Stimulated activated CD8-positive, alpha-beta memory T cell treated with anti-CD3 and anti-CD28 coated beads, Interleukin-4, amount 100 ng/mL, for 48 hours (primary cell): ENCODE measurements at places on chromosomes 4 and X.

GRCh38 chrX:11311706-11312105 is 18.5 kb downstream of the AMELX start:
- DNase-seq: no peak

GRCh38 chr4:20299515-20299914 is 47.8 kb downstream of the SLIT2 start:
- DNase-seq: no peak

DNA sequence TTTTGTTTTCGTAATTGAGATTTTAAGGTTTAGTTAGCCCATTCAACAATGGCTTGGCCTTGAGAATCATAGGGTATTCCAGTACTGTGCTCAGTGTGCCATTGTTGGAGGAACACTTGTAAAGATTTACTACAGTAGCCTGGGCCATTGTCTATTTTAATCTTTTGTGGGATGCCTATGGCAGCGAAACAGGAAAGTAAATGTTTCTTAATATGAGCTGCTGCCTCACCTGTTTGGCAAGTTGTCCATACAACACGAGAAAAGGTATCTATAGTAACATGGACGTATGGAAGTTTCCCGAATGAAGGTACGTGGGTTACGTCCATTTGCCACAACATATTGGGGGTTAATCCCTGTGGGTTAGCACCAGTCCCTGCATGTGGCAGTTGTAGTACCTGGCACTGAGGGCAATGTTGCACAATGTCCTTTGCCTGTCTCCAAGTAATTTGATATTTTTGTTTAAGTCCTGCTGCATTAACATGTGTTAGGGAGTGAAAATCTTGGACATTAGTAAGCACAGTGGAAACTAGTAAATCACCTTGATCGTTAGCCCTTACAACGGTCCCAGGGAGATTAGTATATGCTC is 38.6 kb upstream of the AADAT start:
- DNase-seq: no peak

- DNase-seq: no peak
Measured at GRCh38 chr4:183286590-183287308, 33.3 kb downstream of the CLDN22 start.

DNA sequence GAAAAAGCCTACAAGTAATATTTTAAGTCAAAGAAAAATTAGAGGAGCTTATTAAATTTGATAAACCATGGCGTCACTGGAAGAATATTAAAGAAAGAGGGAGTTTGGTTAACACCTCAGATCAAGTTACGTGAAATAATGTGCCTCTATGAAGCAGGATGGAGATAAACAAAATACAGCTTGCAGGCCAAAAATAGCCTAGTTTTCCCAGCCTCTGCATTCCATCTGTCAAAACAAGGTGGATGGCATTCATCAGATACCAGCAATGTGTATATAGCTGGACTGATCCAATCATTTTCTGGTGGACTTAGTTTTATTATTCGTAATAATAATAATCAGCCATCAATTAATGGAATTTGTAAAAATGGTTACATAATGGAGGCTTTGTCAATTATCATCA is 230.7 kb downstream of the NR3C2 start:
- no peak for DNase-seq

DNA sequence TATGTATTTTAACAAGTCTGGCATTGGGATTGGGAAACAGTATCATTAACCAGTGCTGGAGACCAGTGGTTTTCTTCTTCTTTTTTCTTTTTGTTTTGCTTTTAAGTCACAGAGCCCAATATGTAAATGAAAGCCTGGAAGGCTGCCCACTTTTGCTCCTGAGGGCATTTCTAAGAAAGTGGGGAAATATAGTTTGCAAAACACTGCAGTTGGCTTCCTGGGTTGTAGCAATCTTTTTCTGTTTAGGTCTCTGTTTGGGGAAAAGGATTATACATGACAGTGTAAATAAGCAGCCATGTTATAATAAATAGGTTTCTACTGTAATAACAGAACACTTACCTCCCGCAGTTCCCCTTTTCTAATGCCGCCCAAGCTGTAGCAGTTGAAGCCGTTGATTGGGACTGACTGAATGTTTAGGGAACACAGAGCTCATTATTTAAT is 105.5 kb downstream of the TMEM164 start:
- DNase-seq: no peak

GRCh38 chr4:123599061-123599919 is 202.7 kb downstream of the SPRY1 start:
- DNase-seq: no peak

DNA sequence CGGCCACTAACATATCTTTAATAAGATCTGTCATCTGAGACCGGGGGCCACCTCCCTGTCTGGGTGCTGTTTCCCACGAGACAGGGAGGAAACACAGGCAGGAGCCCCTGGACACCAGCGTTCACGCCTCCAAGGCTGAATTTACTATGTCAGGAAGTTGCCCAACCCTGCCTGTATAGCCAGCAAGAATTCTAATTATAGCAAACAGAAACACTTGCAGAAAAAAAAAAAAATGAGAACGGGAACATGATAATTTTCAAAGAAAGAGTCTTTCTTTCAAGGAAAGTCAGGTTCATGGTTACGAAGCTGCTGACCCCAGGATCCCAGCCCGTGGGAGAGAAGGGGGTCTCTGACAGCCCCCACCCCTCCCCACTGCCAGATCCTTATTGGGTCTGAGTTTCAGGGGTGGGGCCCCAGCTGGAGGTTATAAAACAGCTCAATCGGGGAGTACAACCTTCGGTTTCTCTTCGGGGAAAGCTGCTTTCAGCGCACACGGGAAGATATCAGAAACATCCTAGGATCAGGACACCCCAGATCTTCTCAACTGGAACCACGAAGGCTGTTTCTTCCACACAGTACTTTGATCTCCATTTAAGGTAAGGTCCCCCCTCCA is at the start of gene IL3RA:
Gene IL3RA (plus strand): TSS at position 455 of the 613 bp plus-strand sequence. CDS start 4,981 bp downstream, outside the sequence.
- no peak for DNase-seq

- no peak for DNase-seq
Measured at GRCh38 chrX:16137416-16138107, 14.2 kb downstream of the GRPR start.

DNA sequence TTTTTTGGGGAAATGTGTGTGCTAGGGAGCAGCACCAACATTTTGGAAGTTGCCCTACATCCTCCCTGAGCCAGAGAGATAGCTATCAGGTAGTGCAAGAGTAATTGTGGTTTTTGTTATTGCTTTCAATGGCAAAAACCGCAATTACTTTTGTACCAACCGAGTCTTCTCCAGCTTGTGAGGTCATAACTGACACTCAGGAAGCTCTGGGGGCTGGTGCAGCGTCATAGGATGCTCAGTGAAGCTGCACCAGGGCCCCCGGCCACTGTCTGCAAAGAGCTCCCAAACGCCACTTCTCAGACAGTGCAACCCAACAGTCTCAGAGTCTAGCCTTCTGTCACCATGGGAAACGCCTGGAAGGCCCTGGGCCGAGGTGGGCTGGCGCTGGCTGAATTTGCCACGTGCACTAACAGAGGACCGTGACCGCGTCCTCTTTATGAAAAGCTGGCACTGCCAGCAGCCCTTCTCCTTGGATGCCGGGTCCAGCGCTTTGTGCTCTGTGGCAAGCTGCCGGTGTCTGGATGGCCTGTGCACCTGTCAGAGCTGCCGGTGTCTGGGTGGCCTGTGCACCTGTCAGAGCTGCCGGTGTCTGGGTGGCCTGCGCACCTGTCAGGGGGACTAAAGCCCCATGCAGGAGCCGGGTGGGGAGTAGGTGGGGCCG is 19.4 kb downstream of the SH3TC1 start:
- no peak for DNase-seq

- no peak for DNase-seq
Measured at GRCh38 chr4:75598390-75598789, 31.9 kb downstream of the CDKL2 start.

GRCh38 chr4:90730752-90731151 is 603.6 kb downstream of the CCSER1 start:
- no peak for DNase-seq

- no peak for DNase-seq
Measured at GRCh38 chr4:119679251-119679650, 50.6 kb upstream of the PDE5A start.

DNA sequence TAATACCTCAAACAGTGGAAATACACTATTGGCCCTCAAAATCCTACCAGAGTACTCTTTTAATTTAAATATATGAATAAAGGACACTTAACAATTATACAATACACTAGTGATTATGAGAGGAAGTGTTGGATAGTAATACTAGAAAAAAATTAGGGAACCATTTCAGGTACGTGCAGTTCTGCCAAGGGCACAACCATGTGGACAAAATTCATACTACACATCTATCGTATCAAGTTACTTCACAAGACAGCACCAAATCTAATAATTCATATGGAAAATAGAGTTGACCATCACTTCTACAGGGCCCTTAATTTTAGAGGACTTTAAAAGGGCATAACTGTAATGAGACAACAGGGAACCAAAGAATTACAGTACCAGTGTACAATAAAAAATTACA is 69.2 kb upstream of the ZCCHC13 start:
- no peak for DNase-seq

GRCh38 chr4:52813546-52813945 is 48.6 kb upstream of the RASL11B start:
- DNase-seq: no peak

- no peak for DNase-seq
Measured at GRCh38 chrX:4925911-4926310, 1212.5 kb upstream of the PRKX start.
